ENCODE measurements at places on chromosomes 5 and 9.

GRCh38 chr5:171272996-171273970 is 35.8 kb upstream of the TLX3 start:
- DNase-seq, result no peak

GRCh38 chr9:37209431-37210386 is 89.3 kb downstream of the ZCCHC7 start:
- DNase-seq, result no peak

DNA sequence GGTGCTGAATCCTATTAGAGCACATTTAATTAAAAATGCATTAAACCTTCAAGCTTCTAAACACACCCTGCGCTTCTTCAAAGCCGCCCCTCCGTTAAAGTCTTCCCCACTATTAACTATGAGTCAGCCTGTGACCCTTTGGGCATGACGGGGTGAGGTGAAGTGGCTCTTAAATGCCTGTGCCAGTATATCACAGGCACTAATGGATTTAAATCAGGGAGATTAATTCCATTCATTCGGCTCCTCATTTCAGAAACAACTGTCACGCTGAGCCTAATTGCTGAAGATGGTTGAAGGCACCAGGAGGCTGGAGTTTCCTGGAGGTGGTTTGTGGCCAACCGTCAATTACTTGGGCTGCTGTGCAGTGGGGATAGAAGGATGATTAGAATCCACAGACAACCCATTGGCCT is 192.6 kb upstream of the MSX2 start:
- no peak for DNase-seq

- peak; percentile 70 for DNase-seq
Observed at GRCh38 chr9:121498487-121499176, 1.0 kb downstream of the GGTA1 start.

- no peak for DNase-seq
Observed at GRCh38 chr5:143957455-143957854, 145.5 kb downstream of the HMHB1 start.

- no peak for DNase-seq
Observed at GRCh38 chr5:106290841-106291240, 1379.9 kb downstream of the EFNA5 start.

DNA sequence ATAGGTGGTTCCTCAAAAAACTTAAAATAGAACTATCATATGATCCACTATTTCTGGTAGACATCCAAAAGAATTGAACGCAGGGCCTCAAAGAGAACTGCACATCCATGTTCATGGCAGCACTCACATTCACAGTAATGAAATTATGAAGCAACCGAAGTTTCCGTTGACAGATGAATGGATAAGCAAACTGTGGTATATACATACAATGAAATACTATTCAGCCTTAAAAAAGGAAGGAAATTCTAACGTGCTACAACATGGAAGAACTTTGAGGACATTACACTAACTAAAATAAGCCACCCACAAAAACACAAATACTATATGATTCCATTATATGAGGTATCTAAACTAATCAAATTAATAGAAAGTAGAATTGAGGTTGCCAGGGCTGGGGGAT is 18.5 kb downstream of the CENPK start:
- no peak for DNase-seq

DNA sequence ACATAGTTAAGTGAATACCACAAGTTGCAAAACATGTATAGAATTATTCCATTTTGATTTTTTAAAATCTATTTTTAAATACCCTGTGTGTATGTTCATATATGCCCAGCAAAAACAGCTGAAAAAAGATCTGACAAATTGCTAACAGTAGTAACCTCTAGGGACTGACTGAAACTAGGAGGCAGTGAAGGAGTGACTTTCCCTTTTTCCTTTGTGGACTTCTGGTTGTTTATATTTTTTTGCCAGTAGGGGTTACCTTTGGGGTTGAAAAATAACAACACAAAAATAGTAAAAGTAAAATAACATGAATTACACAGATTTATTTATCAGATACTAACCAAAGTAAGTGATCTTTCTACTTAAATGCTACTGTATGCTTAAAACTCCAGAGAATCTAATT is 2.9 kb downstream of the MEGF9 start:
- DNase-seq, result no peak

DNA sequence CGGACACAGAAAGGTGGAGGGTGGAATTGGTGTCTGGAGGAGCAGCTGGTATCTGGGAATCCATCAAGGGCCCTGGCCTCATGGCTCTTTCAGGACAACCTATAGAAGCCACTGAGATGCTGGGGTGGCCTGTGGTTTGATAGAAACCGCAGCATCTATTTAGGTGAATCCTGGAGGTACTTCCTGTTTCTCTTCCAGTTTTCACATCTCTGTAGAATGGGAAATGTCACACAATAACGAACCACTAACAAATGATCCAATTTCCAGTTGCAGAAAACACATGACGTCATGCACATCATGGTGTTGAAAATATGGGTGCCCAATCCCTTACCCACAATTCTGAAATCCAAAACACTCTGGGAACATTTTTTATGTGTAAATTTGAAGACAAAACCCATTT is 52.2 kb downstream of the ROPN1L start:
- DNase-seq, result no peak

DNA sequence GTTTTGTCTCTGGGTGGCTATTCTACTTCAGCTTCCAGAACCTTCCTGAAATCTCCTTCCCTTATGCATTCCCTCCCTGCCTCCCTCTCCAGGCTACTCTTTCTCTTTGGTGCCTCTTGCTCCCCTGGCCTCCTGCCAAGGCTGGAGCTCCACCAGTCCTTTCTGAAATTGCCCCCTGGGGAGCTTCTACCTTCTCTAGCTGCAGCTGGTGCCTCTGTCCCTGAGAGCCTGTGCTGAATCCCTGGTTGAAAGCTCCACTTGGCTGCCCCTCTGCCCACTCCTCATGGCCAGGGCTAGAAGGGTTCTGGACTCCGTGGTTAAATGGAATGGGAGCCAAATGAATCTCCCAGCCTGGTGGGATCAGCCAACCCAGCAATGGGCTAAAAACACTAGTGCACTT is 80.1 kb downstream of the COL15A1 start:
- DNase-seq, result no peak

GRCh38 chr9:34971146-34971811 is 13.2 kb downstream of the PHF24 start:
- DNase-seq, result no peak

GRCh38 chr5:168976311-168976970 is 324.5 kb downstream of the SLIT3 start:
- no peak for DNase-seq

DNA sequence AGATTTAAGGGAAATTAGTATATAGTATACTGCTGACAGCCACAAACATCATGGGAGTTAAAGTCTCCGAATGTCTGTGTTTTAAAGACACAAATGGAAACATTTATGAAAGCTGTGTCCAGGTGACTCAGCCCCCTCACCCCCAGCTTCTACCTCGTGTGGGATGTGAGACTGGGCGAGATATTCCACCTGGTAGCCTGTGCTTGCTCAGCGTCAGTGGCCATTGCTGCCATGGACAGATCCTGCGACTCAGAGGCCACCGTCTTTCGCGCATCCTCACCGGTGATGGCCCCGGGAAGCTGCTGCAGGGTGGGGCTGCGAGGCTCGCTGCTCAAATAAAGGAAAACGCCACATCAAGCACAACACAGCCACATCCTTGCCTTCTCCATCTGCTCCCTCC is 31.2 kb upstream of the EXOC3 start:
- peak; percentile 20 for DNase-seq

- DNase-seq, result no peak
Observed at GRCh38 chr5:78291687-78292086, 2.8 kb downstream of the AP3B1 start.

- no peak for DNase-seq
Observed at GRCh38 chr9:134644725-134645606, 3.4 kb downstream of the COL5A1 start.

DNA sequence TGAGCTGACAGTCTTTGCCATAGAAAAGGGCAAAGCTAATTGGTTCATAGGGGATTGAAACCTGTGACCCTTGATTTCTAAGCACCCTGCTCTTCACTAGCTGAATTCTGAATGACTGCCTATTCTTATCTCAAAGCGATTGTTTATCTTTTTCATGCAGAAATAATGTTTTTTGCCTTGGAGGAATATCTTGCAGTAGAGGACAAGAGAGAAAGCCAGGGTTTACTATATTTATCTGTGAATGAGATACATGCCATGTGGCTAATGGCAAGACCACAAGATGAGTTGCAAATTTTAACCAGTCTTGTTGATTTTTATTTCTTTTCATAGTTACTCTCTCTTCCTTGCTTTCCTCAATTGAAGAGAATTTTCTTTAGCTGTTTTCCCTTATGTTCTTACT is 185.0 kb downstream of the CNTLN start:
- no peak for DNase-seq

DNA sequence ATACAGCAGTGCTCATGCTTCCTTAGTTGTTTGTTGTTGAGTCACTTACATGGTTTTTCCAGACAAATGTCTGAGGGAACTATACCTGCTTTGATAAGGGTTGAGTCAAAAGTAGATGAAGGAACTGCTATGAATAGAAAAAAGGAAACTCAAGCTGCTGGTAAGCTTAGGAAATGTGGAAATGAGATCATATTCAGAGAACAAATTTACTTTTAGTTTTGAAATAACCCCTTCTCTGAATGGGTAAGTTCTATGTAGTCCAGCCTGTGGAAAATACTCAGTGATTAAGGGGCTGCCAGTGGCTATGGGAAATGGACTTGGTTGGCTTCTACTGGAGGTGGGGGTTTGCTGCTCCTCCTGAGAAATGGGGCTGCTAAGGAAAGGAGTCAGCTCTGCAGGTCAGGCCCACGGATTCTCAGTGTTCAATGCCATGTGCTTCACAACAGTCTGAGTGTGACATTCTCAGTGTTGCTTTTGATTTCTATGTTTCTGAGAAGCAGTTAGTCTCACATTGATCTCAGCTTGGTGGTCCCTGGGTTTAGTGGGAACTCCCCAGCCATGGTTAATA is 47.7 kb upstream of the GLRX start:
- no peak for DNase-seq

DNA sequence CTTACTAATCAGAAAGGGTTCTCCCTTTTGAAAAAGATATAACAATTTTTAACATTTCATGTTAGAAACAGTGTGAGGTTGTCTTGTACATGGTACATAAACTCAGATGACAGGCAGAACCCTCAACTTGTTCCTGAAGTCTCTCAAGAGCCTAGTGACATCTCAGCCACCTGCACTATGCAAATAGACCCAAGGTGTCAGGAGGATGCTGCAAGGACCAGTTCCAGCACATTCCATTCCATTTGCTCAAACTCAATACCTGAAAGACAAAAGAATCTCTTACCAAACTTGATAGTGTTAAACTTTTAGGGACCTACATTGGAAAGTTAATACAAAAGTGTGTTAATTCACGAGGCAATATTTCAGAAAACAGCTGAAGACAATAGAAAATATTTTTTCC is 544.6 kb downstream of the CETN3 start:
- DNase-seq, result no peak

DNA sequence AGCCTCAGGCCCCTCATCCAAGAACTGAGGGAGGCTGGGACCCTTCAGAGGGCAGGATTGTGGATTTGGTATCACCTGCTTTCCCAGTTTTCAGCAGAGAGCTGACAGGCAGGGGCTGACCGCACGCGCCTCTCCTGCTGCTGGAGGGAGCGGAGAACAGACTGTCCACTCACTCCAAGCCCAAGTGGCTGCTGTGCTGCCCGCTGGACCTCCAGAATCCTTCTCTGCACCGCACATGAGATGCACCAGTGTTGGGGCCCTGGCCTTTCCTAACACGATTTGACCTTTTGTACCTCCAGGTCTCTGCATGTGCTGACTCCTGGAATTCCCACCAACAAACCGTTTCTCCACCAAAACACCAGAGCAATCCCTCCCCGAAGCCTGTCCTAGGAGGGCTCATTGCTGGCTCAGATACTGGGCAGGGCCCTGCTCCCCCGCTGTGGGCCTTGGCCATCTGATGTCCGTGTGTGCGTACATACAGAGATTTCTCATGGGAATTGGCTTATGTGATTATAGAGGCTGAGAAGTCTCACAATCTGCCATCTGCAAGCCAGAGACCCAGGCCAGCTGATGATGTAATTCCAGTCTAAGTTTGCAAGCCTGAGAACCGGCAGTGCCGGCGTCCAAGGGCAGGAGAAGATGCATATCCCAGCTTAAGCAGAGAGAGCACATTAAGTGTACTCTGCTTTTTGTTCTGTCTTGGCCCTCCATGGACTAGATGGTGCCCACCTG is 141.7 kb downstream of the GADD45G start:
- DNase-seq, result no peak

DNA sequence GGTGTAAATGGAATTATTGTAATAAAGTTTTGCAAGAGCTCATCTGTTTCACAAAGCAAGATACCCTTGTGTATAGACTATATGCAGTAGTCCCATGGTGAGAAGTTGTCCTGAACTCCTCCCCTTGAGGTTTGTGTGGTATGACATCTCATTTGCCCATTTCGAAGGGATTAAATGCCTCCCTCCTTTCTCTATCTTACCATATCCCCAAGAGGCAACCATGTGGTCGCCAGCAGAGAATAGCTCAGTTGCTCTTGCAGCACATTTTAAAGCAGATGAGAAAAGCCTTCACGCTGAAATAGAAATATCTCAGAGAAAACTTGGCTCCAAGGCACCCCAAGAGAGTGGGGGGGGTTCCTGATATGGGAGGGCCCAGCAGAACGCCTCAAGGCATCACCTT is 4.6 kb downstream of the SEMA6A start:
- no peak for DNase-seq

DNA sequence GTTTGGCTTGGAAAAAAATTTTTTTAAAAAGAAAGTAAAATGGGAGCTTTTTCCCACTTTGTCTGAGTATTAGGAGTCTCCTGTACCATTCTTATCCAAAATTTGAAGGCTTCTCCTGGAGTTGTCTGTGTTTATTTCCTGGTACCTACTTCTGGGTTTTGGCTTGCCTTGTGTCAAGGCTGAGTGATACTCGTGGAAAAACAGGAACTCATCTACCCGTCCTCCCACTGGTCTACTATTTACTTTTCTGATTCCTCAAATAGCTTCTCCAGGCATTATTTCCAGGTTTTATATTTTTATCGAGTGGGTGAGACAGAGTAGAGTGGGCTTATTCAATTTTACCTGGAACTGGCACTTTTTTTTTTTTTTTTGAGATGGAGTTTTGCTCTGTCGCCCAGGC is 99.4 kb downstream of the RMI1 start:
- no peak for DNase-seq

GRCh38 chr9:74800226-74800625 is 87.5 kb downstream of the TRPM6 start:
- DNase-seq, result no peak
